Left renal cortex interstitium (tissue), 4 donors: ENCODE measurements at places on chromosomes 1 and 21.
A peak's percentile ranks its signal among the peaks of the same experiment; 100 is the strongest.

DNA sequence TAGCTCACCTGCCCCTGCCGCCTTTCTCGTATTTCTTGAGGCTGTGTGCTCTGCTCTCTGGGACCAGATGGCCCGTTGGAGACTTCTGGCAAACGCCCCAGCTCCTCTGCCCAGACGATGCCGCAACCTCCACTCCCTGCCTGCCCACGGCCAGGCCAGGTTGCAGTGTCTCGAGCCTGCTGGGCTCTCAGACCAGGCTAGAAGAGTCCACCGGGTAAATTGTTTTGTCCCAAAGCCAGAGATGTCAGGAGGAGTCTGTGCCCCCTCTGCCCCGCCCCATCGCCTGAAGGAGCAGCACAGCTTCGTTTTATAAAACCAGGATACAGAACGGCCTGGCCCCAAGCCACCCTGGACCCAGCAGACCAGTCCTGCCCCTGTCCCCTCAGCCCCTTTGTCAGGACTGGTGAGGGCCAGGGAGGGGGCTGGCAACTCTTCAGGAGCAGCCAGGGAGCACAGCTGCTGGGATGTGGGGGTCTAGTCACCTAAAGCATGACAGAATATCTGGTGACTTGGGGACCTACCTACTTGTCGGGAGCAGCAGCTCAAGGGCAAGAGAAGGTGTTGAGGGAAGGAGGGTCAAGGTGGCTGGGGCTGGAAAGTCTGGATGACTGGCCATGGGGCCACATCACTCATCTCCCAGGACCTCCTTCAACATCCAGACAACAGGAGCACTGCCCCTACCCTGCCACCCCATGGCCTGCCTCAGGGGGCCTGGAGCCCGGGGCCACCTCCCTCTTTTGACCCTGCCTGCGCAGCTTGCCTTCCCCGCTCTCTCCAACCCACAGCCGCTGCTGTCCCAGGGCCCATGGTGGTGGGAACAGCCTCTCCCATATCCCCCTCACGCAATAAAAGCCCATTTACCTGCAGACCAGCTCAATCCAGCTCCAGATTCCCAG lies 33.9 kb upstream of the LBR start:
- no peak for DNase-seq

DNA sequence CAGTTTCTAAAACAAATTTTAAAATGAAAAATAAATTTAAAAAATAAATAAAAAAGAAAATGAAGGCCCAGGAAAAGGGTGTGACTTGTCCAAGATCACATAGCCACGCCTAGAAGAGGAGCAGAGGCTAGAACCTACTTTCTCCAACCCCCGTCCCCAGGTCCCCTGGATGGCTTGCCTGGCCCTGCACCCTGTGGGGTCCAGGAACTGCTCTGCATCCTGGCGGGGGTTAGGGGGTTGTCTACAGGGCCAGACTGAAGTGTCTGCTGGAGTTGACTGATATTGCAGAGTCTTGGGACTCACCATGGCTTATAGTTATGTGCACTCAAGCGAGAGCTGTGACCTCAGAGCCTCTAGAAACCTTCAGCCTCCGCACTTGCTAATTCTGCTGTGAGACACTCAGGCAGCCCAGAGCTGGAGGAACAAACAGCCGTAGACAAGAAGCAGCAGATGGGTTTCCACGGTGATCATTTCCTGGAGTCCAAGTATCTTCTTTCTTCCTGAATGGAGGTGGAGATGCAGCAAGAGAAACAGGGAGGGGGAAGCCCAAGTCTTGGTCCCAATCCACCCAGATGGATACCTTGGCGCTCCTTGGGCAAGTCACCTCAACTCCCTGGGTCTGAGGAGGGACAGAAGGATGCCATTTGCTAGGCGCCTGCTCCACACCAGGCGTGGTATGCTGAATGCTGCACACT lies 5.2 kb upstream of the EXTL1 start:
- DNase-seq, result no peak

- DNase-seq, result peak; percentile 65
Observed at GRCh38 chr1:215566556-215567490, at the start of gene KCTD3. Gene KCTD3, plus strand, starts transcription at chr1:215567304. Its CDS starts 382 bp downstream, at chr1:215567686.

DNA sequence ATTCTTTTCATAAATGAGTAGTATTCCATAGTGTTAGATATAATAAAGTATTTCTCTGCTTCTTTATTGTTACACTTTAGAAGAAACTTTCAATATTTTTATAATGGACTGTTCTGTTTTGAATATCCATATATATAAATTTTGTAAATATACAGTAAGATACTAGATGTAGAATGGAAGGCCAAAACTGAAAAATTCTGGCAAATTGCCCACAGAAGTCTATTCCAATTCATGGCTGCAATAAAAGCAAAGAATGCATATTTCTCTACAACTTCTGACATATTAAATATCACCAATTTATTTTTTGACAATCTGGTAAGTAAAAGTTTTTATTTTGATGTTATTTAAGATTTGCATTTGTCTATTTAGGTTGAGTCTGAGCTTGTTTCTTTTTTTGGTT lies 532.5 kb downstream of the NCAM2 start:
- no peak for DNase-seq

DNA sequence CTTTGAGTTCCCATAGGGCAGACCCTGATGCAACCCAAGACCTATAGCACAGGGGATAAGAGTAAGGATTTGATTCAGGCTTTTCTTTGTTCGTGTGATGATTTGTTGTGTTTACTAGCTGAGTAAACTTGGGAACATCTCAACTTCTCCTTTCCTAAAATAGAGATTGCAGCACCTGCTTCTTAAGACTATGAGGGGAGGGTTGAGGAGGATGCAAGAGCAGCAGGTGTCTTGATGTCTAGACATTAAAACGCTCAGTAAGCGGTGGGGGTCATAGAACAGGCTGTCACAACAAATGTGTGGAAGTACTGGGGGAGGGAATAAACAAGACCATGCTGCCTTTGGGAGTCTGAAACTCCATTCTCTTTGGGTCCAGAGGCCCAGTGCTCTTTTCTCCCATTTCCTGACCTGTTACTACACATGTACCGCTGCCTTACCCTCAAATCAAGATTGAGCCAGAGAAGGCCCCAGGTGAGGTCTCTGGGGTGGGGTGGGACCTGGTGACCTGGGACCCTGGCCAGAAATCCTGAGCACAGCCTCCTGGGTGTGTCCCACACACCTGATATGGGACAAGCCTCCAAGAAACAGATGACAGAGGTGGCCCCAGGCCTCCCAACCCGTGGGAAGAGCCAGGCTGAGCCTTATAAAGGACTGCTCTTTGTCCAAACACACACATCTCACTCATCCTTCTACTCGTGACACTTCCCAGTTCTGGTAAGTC lies at the start of gene S100A7A:
TSS of gene S100A7A (plus strand) at position 671 of the 721 bp plus-strand sequence. CDS start 1,563 bp downstream, outside the sequence.
- no peak for DNase-seq
